Midbrain (tissue), 1 donor: ENCODE measurements at places on chromosomes 11 and 22.

DNA sequence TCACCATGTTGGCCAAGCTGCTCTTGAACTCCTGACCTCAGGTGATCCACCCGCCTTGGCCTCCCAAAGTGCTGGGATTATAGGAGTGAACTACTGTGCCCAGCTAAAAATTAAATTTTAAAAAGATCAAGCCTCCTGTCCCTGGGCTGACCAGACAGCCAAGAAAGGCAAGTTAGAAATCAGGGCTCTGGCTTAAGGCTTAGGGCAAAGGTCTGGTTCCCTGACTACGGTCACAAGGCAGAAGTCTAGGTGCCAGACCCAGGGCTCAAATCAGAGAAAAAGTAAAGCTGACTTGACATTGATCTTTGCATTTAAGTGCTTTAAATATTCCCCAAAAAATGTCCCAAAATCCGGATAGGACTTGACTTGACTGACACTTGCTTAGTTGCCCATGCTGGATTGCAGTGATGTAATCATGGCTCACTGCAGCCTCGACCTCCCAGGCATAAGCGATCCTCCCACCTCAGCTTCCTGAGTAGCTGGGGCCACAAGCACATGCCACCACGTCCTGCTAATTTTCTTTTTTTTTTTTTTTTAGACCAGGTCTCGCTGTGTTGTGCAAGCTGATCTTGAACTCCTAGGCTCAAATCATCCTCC is 17.3 kb upstream of the CRKL start:
- no peak for DNase-seq

DNA sequence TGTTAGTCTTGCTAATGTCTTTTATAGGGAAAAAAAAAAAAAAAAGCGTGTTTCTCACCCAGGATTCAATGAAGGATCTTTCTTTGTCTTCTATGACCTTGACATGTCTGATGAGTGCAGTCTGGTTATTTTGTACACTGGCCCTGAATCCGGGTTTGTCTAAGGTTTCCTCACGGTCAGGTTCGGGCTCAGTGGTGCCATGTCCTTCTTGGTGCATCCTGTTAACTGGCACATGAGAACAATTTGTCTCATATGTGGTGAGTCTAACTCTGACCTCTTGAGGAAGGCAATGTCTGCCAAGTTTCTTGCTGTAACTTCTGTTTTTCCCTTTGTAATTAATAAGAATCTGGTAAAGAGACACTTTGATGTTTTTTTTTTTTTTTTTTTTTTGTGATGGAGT is 12.5 kb downstream of the F2 start:
- DNase-seq, result no peak

DNA sequence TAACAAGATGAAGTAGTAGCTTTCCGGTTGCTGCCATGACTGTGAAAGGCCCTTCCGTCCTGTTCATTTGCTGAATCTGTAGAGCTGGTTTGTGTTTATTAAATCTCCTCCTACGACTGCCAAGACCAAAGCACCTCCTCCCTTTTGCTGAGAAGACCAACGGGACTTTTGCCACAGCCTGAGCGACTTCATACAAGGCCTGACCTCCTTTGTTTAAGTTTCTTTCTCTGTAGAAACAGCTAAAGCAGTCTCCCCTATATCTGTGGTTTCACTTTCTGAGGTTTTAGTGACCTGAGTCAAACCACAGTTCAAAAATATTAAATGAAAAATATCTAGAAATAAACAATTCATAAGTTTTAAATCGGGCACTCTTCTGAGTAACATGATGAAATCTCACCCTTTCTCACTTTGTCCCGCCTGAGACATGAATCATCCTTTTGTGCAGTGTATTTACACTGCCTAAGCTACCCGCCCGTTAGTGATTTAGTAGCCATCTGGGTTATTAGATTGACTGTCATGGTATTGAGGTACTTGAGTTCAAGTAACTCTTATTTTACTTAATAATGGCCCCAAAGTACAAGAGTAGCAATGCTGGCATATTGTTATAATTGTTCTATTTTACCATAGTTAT is 119.1 kb upstream of the LRRC4C start:
- DNase-seq, result no peak

DNA sequence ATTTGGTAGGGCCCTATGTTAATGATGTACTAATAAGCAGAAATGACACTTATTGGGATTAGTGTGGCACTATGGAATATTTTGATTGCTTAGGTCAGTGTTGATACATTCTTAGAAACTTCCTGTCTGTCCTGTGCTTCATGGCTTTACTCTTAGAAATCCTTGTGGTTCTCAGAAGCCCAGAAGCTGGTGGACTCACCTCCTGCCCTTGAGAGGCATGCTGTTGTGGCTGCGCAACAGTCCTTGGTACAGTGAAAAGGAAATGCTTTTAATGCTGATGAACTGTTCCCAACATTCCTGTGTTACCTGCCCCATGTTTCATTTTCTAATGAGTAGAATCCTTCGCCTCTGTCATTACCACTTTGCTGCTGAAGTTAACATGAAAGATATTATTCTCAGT is 52.4 kb upstream of the MYO18B start:
- no peak for DNase-seq

DNA sequence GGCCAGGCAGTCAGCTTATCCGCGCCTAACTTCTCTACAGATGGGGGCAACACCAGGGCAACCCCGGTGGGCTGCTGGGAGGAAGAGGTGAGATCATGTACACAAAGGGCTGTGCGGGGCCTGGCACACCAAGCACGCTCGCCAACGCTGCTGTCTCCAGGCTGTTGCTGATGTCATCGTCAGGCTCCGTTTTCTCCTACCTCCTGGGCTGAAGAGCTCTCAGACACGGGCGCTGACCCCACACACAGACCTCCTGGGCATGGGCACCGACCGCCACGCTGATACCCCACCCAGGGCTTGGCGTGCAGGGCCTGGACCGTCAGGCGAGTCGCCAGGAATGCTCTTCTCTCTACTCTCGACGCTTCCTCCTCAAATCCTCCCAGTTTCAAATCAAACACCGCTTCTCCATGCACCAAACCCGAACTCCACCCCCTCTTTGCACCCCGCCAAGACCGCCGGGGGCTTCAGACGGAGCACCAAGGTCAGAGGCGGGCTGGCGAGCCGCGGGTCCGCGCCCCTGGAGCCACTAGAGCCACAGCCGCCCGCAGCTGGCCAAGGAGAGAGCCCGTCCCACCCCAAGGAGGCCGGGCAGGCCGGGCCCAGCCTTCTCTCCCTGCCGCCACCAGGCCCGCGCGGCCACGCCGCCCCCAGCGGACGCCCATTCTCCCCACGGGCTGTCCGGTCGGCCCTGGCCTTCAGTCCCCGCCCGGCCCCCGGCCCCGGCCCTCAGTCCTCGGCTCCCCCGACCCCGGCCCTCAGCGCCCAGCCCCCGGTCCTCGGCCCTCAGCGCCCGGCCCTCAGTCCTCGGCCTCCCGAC is 772 bp downstream of the SBF1 start:
- DNase-seq, result no peak

DNA sequence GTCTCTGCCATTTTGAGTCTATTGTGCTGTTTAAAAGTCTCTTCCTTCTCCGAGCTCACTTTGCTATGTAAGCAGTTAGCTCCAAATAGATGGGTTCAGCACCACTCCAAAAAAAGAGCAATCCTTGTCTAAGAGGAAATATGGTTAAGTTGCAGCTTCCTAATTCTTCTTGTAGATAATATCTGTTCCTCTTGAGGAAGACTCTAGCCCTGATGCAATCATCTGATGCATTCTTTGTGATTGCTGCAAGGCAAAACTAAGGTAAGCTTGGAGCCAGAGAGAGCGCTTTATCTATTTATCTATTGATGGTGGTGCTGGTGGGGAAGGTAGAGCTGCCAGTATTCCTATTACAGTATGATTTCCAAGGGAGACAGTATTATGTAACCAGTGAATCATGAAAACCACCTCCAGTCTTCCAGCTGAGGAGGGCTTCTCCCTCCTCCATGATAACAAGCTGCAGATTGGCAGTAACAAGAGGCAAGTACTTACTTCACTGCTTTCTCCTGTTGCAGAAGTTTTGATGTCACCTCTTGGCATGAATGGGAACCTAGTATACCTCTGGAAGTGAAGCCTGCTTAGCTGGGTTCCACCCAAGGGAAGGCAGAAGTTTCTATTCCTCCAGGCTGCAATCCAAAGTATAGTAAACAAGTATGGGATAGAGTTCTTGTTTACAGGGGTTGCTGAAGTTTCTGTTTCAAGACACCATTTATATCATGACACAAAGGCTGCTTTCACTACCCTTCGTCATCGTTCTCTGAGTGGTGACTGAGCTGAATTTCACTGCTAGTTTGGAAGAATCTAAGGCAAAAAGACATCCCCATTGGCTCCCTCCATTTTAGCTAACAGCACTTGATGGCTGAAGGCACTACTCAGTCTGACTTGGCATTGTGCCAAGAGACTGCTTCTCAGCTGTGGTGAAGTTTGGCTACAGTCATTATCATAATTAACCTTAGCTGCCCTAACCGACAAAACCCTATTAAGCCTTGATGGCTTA is 49.7 kb downstream of the FDX1 start:
- peak; percentile 56 for DNase-seq

DNA sequence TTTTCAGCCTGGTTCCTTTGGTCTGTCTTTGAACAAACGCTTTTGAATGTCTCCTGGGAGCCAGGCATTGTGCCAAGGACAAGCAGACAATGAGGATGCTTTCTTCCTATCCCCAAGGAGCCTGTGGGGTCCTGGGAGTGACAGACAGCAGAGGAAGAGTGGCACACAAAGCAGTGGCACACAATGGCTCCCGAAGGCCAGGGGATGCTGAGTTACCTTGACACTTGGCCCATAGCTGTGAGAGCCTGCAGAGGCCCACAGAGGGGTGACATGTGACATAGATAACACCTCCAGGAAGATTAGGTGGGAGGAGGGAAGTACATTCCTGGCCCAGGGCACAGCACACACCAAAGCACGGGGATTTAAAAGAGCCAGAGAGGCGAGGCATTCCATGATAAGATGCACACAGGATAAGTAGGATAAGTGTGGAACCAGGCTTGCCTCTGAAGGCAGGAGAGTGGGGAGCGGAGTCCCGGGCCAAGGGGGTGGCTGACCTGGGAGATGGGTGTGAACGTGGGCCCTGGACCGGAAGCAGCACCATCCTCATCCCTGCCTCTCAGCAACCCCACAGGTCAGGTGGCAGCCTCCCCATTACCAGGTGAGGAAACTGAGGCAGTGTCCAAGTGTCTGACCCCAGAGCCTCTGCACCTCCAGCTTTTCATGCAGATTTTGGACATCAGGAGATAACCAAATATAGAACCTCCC is 6.3 kb downstream of the UPB1 start:
- no peak for DNase-seq

GRCh38 chr11:91596111-91596510 is 628.5 kb upstream of the FAT3 start:
- DNase-seq, result no peak

DNA sequence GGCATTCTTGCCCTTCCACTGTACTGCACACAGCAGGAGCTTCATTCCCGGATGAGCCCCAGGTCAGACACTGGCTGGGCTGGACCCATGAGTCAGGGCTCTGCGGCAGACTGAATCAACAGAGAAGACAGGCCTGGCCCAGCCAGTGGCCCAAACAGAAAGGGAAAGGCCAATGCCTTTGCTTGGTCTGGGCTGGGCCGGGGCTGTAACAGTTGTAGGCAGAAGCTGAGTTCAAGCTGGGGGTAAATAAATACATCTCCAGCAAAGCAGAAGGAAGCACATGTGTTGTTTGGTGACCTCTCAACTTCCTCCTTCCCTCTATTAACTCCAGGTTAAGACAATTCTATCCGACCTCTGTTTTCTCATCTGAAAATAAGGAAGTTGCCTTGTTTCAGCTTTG is 1.8 kb upstream of the SMIM35 start:
- peak; percentile 8 for DNase-seq

DNA sequence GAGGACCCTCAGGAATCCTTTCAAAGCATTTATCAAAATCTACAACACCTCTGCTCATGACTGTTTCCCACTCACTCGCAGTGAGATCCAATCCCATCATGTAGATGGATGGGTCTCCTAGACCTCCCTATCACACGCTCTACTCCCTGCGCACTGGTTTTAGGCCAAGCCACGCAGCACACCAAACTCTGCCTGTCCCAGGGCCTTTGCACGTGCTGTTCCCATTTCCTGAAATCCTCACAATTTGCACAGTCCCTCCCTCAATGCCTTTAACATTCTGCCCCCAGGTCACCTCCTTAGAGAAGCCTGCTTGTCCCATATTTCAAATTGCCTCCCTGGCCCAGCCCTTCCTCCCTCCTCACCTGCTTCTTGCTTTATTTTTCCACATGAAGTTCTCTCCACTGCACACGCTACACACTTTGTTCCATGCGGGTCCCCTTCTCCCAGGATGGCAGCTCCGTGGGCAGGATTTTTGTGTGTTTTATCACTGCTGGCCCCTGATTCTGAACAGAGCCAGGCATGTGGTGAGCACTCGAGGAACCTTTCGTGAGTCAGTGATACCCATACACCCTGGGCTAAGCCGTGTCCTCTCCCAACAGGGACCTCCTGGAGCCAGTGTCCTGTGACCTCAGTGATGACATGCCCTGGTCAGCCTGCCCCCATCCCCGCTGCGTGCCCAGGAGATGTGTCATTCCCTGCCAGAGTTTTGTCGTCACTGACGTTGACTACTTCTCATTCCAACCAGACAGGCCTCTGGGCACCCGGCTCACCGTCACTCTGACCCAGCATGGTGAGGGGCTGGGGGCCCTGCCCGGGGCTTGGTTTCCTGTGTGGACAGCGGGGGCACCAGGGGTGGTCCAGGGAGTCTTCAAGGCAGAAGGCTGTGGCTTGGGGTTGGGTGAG is 12.2 kb downstream of the CSF2RB start:
- DNase-seq, result no peak

- no peak for DNase-seq
Measured at GRCh38 chr11:97742717-97743116, 1278.0 kb upstream of the CNTN5 start.

GRCh38 chr11:43930868-43931716 is 11.3 kb upstream of the C11orf96 start:
- DNase-seq, result no peak

DNA sequence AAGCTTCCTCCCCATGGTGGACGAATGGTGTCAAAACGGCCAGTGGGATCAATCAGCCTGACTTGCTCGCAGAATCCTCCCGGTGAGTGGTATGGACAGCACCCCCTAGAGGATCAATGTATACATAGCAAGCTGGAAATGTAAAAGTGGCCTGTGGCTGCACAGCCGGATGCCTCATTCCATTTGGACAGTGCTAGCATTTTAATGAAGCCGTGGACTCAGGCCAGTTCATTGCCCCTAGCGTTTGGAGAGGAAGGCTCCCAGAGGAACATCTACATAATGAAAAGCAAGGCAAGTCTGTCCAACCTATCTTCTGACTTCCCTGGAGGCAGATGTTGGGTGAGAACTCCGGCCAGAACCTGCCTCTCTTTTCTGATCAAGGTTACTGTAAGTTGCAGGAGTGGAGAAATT is 942.3 kb downstream of the NTM start:
- peak; percentile 47 for DNase-seq

DNA sequence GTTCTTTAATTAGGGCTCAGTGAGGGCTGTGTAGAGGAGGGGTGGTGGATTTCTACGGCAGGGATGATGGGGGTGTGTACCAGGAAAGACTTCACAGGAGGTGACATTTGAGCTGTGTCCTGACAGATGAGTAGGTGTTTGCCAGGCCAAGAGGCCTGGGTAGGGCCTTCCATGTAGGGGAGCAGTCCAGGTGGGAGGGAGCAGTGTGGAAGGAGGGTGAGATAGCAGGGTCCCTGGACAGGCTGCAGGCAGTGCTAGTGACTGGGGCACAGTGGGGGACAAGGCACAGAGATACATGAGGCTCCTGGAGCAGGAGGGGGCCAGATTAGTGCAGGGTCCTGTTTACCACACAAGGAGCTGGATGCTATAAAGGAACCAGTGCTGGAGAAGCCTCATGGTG is 147.9 kb upstream of the CADM1 start:
- DNase-seq, result no peak
